AML-193 (cell line): ENCODE measurements at places on chromosomes 16 and 17.

DNA sequence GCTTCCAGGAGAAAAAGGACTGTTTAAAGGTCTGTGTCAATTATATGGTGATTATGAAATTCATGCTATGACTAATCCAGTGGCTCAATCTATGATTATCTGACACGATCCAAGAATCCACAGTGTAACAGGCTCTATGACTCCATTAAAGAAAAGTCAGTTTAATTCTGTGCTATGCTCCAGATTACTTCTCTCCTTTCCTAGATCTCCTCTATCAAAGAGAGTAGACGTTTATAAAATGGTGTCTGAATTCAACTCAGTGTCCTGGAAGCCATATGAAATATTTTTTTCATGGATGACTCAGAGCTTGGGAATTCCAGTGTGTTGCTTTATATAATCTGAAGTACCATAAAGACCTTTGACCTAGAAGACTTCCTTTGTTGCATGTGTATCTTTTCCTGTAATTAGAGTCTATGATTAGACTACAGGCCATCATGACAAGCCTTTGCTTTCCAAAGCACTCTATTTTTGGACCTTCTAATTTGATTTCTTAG lies 27.0 kb upstream of the NF1 start:
- DNase-seq, result peak; percentile 28

DNA sequence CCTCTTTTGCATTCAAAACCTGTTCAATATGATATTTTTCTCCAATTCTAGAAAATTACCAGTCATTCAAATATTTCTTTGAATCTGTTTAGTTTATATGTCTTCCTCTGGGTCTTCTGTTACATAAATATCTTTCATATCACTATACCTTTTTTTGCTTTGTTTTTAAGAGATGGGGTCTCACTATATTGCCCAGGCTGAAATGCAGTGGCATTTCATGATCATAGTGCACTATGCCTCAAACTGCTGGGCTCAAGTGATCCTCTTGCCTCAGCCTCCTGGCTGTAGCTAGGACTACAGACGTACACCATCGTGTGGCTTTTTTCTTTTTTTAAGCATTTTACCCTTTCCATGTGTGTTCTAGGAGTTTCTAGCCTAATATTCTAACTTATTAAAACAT lies 38.8 kb downstream of the NSRP1 start:
- no peak for DNase-seq

DNA sequence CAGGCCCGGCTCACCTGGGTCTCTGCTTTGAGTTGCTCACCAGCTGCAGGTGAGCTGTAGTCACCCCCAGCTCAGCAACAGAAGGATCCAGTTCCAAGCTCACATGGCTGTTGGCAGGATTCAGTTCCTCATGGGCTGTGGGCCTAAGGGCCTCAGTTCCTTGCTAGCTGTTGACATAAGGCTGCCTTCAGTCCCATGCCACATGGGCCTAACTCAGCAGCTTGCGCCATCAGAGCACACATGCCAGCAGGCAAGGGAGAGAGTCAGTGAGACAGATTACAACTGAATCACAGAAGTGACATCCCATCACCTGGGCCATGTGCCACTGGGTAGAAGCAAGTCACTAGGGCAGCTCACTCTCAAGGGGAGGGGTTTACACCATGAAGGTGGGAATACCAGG lies 24.7 kb downstream of the PSMD7 start:
- no peak for DNase-seq

- no peak for DNase-seq
These were observed 1950.1 kb downstream of the TP53TG3F start for GRCh38 chr16:35409503-35409902.

- DNase-seq, result no peak
These were observed 492.2 kb downstream of the KCNJ2 start for GRCh38 chr17:70661342-70662222.

DNA sequence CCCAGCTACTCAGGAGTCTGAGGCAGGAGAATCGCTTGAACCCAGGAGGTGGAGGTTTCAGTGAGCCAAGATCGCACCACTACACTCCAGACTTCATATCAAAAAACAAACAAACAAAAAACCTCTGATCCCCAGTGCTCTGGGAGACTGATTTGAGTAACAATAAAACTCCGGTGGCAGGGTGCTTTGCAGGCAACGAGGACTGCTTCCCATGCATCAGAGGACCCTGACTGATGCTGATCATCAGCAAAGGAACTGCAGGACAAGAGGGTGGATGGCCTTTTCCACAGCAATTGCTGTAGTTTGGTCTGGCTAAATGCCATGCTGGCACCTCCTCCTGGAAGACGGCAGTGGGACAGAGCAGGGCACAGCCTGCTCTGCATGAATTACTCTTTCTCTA lies 6.4 kb upstream of the SLC39A11 start:
- peak; percentile 30 for DNase-seq

DNA sequence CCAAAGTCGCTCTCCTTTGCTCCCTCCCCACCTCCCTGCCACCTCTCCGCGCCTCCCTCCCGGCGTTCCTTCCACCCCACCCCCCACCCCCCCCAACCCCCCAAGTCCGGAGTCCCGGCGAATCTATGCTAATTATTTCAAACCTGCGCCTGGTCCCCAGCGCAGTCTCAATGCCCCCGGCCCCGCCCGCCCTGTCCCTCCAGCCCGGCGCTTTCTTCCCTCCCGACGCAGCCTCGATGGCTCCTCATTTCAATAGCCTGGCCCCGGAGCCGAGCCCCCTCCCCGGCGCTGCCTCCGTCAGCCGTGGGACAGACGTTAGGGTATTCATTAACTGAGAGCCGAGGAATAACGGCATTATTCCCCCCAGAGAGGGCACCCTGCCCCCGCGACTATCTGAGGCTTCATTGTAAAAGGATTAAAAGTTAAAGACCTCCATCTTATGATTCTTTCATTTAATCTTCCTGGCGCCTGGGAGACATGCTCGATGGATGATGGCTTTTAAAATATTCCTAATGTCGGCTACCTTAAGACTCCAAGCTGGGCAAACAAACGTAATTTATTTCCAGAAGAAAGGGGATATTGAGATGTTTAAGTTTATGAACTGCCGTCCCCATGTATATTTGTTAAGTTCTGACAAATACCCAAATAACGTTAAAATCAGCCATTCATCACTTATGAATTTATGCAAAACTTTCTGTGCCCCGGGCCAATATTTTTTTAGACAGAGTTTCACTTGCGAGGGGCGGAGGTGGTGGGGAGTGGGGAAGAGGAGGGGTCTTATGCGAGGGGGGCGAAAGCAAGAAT lies 3.4 kb downstream of the NOG start:
- no peak for DNase-seq

- no peak for DNase-seq
These were observed 3.1 kb downstream of the HSBP1 start for GRCh38 chr16:83810901-83811300.

- DNase-seq, result no peak
These were observed 8.2 kb downstream of the CANT1 start for GRCh38 chr17:79001190-79002020.

- peak; percentile 24 for DNase-seq
These were observed at the start of gene CORO6 for GRCh38 chr17:29622337-29623282. Gene CORO6, minus strand, starts transcription at chr17:29622912. Its CDS starts 1,491 bp downstream, at chr17:29621421.
